H54 (cell line): ENCODE measurements at places on chromosomes 3 and 15.

GRCh38 chr3:135918600-135918999 lies 46.9 kb upstream of the PPP2R3A start:
- DNase-seq: no peak

DNA sequence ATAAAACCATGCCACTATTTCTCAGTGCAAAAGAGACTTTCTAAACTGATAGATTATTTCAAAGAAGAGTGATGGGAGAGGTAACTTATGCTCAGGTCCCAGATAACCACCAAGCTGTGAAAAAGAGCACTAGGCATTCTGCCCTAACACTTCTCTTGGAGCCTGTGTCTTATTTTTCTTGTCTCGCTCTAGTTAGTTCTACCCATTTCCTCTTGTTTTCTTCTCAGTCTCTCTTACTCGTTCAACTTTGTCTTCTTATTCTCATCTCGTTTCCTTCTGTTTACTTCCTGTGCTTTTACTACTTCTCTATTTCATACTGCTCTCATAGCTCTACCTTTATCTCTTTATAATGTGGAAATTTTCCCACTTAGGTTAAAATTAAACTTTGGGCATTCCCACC lies 91.8 kb upstream of the CGNL1 start:
- DNase-seq: no peak

- DNase-seq: no peak
These were observed 144.8 kb upstream of the BHLHE40 start for GRCh38 chr3:4834403-4834866.

- no peak for DNase-seq
These were observed 25.2 kb downstream of the FEM1B start for GRCh38 chr15:68302729-68303128.

DNA sequence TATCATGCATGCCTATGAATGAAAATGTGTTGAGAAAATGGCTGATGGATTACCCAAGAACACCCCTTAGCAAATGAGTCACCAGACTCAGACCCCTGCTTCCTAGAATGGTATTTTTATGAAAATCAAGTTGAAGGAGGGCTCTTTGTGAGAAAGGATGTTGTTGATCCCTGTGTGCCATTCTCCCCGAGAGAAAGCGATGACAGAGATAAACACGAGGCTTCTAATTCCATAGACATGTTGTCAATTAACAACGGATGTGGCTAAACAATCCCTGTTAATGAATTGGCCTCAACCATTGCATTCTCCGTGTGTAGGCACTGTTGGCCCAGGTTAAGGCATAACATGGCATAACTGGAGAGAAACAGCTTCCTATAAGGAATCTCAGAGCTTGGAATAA lies 5.8 kb upstream of the OXTR start:
- no peak for DNase-seq

- DNase-seq: no peak
These were observed 36.1 kb downstream of the BNC1 start for GRCh38 chr15:83248151-83249029.

DNA sequence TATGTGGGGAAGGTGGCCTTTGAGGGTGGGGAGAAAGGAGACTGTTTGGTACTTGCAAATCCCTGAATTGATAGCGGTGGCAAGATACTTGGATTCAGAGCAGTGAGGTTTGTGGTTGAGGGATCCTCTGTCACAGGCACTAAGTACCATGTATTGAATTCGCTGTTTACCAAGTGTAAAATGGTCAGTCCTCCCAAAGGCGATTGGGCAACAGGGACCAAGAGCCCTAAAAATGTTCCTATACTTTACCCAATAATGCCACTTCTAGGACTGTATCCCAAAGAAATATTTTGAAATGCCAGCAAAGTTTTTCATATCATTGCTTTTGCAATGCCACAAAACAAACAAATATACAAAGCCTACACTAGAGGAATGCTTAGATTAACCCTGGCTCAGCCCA lies 43.4 kb upstream of the MRPS22 start:
- DNase-seq: no peak

GRCh38 chr3:161166051-161166450 lies 55.1 kb upstream of the NMD3 start:
- no peak for DNase-seq

DNA sequence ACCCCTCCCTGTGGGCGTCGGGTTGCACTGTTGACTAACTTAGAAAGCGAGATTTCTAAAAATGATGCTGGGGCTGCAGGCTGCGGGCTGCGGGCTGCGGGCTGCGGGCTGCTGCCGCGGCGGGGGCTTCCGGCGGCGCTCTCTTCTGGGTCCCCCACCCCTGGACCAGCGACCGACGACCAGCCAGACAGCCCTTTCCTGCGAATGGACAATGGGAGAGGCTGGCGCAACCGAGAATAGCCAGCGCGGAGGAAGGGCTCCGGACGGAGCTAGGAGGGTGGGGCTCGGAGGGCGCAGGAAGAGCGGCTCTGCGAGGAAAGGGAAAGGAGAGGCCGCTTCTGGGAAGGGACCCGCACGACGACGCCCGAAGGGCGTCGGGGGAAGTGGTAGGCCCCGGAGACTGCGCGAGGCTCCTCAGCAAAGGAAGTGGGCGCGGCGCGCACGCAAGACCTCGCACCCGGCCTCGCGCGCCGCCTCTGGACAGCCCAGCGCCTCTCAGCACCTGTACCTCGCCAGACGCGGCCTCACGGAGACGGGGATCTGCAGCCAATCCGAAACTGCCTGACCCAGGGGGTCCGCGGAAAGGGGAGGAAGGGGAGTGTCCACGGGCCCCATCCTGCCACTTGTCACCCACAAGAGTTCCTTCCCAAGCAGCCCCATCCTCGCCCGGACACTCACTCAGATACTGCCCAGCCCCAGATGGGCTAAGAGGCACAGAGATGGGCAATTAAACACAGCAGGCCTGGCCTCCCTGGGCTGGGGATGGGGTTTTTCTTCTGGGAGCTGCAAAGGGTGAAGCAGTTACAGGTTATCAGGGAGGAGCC lies 70.7 kb downstream of the SLC12A8 start:
- DNase-seq: no peak

GRCh38 chr15:98123297-98123696 lies 162.8 kb downstream of the ARRDC4 start:
- DNase-seq: no peak
